ENCODE measurements at places on chromosomes 5 and 9. TPM values are rescaled to one million over a fixed set of nuclear protein-coding genes. Genes with fewer than 3 reads are reported as not detected.

GRCh38 chr5:73136055-73136562 lies 15.7 kb downstream of the TMEM171 start:
- DNase-seq: no peak

- no peak for DNase-seq
Observed at GRCh38 chr9:136052472-136052880, 42.6 kb downstream of the NACC2 start.

The ALDH1A1 gene
- not detected for total RNA-seq

The KCNV2 gene
- not detected for total RNA-seq

DNA sequence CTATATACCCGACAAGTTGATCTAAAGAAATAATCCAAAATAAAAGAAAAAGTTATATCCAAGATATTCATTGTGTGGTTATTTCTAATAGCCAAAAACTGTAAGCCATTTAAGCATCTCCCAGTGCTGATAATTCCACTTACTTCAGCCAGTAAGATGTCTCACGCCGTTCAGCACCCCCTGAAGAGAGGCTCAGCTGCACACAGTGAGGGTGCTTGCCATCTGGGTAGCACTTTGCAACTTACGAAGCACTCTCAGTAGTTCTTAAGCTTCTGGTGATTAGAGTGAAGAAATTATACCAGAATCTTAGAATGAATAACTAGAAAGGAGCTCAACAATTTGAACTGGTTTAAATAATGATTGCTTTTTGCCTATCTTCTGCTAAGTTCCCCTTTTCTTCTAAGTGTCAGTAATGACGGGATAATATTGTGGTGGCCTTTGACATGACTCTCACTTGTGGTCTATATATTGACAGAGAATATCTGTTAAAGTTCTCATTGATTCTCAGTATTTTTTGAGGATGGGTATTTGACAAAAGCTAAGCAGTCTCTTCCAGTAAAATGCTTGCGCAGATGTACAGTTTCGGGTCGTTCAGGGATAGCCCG lies 26.2 kb upstream of the LTC4S start:
- no peak for DNase-seq

DNA sequence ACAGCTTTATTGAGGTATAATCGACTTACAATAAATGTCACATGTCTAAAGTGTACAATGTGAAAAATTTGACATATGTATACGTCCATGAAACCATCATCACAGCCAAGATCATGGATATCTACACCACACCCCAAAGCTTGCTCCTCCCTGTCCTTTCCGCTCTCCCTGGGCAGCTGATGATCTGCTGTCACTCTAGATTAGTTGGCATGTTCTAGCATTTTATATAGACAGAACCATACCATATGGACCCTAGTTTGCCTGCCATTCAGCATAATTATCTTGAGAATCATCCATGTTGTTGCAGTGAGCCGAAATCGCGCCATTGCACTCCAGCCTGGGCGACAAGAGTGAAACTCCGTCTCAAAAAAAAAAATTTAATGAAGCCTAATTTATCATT lies 42.5 kb downstream of the ERGIC1 start:
- no peak for DNase-seq

DNA sequence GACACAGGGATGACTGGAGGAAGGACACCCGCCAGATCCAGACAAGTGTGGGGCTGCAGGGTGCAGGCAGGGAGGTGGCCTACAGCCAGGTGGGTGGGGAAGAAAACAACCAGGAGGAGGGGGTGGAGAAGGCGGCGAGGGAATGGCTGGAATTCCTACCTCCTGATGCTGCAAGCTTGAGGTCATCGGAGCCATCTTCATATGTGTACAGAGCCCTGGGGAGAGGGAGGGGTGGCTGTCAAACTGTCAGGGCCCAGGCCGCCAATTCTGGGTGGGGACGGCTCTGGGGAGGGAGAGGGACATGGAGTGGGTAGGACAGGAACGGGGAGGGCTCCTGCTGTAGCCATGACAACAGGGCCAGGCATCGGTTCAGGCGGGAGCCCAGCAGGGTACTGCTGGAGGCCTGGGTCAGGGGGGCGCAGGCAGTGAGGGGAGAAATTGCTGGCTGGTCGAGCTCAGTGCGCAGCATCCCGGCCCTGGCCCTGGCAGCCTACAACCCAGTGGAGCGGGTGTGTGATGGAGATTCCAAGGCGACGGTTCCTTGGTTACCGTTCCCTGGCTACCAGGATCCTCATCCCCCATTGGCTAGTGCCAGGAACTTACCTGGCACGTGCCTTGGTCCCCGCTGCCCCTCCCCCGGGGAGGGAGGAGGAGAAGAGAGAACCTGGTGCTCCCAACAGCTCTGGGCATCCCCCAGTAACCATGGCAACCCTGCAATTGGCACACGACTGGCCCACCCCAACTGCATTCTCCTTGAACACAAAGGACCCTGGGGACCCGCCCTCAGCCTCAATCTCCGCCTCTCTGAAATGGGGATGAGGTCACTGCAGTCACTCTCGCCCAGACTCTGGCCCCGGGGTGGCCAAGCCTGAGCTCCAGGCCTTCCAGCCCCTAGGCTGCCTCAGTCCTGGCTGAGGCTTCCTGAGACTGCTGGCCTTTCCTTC lies 4.5 kb downstream of the DBN1 start:
- DNase-seq: no peak

DNA sequence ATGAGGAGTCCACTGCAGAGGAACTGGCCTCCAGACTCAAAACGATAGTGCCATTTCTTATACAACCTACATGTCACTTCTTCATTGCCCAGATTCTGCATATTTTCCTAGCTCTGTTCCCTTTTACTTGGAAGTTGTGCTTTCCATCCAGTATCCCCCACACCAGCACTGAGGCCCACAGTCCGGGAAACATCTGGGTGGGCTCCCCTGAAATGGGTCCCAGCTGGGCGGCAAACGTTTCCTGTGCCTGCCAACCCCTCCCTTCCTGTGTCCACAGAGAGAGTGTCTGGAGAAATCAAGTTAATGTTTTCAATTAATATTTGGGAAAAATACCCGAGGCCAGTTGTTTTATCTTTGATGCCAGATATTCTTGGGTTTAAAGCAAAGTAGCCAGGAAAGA lies 111.8 kb downstream of the COL23A1 start:
- no peak for DNase-seq

DNA sequence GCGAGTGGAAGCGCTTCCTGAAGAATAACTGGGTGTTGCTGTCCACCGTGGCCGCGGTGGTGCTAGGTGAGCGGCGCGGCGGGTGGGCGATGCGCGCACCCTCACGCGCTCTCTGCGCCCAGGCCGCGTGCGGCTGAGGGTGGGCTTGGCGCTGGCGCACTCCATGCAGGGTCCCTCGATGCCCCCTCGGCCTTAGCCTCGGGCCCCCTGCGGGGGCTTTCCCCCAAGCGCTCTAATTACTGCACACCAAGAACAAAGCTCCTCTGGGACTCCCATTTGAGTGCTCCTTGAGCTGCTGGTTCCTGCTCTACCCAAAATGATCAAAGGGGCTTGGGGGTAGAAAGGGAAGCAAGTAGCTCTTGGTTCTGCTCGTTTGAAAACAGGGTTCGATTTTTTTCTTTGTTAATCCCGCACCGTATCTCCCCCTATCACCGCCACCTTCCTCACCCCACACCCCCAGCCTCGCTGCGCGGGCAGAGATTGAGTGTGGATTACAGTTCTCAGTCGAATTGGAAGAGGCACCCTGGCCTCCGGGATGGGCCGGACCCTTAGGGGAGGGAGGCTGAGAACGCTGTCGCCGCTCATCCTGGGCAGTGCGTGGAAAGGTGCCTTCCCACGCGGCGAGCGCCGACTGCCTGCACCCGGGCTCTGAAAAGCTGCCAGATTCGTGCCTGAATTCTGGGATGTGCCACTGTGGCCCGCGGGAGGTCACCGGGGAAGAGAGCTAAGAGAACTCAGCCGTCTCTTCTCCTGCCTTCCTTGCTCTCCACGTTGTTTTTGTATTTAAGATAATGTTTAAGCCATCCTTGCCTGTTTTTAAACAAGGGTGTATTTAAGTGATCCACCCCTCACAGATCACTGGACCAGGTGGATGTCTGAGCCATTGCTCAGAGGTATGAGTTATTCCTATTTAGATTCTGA lies 697 bp downstream of the SLC1A1 start:
- DNase-seq: no peak

DNA sequence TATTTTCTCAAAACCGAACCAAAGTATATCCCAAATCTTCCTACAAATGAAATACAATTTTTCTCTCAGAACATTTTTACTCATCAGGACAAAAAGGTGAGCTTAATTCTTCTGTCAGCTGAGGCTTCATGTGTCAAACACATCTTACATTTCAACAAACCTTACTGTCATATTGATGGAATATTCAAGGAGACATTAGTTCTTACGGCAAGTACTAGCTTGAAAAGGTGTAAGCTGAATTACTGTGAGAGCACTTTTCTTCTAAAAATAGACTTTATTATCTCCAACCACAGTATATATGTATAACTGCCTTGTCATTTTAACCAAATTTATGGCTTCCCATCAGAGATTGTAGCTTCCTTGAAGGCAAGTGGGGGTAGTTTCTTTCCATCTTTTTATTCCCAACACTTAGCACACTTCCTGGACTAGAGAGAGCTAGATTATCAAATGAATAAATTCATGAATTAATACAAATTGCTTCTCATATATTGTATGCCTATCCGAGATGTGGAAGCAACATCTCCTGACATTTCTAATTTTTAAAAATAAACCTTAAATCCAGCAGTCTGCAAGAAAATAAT lies 822.7 kb upstream of the DMAC1 start:
- DNase-seq: no peak

DNA sequence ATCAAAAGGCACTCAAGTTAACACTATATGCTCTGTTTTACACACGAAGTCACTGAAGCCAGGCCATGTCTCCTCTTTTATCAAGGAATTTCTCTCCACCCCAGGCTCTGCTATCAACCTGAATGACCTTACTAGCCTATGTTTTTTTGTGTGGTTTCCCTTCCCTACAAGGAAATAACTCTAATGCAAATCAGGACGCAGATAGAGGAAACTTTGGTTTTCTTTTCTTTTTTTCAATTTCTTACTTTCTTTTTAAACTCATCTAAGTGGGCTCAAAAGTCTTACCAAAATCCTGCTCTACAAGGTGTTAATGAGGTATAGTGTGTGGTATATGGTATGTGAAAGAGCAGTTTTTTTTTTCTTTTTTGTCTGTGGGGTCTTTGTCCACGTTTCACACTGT lies 5.5 kb upstream of the SLC46A2 start:
- no peak for DNase-seq

GRCh38 chr9:137339045-137339907 lies 37.2 kb upstream of the NRARP start:
- DNase-seq: no peak

GRCh38 chr5:35047785-35048404 lies at the start of gene AGXT2:
TSS of gene AGXT2 (minus strand) at chr5:35047949. CDS start at chr5:35047892, 57 bp downstream.
- no peak for DNase-seq

- DNase-seq: no peak
Observed at GRCh38 chr5:367358-368130, 46.0 kb downstream of the AHRR start.

GRCh38 chr5:152439791-152440190 lies 34.7 kb upstream of the NMUR2 start:
- DNase-seq: no peak

DNA sequence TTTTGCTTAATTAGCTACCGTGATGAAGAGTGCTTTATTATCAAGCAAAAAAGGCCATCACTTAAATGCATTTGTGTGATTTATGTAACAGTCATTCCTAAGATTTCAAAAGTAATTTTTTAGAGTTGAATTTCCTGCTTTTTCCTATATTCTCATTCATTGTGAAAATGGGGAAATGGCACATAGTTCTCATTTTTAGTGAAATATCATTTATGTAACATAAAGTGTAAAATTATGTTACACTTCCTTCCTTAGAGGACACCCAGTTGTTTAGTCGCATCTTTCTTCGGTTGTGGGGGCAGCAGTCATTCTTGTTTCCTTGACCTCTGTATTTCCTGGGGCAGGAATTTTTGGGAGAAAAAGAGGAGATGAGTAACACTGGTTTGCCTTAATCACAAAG lies 142.8 kb downstream of the MAST4 start:
- DNase-seq: no peak

The TAF11L10 gene
- total RNA-seq: not detected

- no peak for DNase-seq
Observed at GRCh38 chr9:135896205-135896604, 11.1 kb downstream of the CAMSAP1 start.

DNA sequence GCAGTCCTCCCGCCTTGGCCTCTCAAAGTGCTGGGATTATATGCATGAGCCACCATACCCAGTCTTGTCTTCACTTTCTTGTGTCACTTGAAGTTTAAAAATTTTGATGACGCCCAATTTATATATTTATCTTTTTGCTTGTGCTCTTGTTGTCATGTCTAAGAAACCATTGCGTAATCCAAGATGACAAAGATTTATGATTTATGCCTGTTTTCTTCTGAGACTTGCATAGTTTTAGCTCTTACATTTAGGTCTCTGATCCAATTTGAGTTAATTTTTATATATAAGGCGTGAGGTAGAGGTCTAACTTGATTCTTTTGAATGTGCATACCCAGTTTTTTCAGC lies 18.6 kb downstream of the ANKHD1 start:
- DNase-seq: no peak

GRCh38 chr5:10111571-10111970 lies 138.1 kb downstream of the ATPSCKMT start:
- DNase-seq: no peak

DNA sequence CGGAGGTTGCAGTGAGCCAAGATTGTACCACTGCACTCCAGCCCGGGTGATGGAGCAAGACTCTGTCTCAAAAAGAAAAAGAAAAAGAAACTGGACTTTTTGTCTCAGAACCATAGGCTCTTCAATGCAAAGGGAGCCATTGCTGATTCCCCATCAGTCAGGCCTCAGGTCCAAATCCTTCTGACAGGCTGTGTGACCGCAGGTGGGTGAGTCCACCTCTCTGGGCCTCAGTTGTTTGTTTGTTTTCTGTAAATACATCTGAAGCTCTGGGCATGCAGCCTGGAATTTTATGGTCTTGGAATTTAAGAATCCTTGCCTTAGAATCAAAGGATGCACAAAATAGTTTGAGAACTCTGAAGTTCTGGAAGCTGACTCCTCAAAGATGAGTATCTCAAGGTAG lies 21.1 kb upstream of the TOR2A start:
- DNase-seq: no peak

DNA sequence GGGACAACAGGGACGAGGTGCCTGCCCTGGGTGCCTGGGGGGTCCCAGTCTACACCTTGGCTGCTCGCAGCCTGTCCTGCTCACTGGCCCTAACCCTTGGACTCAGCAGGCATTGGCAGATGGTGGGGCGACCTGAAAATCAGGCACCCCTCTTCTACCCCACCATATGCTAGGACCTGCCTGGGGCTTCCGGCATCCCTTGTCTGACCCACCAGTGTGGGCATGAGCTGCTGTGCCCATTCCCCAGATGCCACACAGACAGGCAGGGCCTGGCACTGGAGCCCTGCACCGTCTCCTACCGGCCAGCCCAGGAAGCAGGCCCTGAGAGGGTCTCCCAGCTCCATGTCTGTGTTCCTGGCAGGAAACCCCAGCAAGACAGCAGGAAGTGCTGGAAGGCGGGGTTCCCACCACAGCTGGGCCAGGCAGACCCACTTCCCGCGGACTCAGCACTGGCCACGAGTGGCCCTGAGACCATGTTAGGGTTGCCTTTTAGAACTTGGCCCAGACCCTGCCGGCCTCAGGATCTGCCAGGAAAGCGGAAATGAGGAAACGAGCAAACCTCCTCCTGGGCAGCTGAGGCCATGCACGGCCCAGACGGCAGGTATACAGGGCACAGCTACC lies 3.1 kb downstream of the NINJ1 start:
- no peak for DNase-seq

The PBX3 gene
- 14.9 TPM for total RNA-seq

The FOXD4L6 gene
- total RNA-seq: not detected

The CDC25C gene
- 8.4 TPM for total RNA-seq

Measured in activated naive CD8-positive, alpha-beta T cell treated with anti-CD3 and anti-CD28 coated beads for 36 hours (primary cell).